ENCODE measurements at places on chromosomes 4 and X.

GRCh38 chr4:28482580-28483270, 1622.1 kb downstream of the STIM2 start:
- DNase-seq = no peak

GRCh38 chr4:149062997-149063396, 620.8 kb upstream of the NR3C2 start:
- DNase-seq = no peak

GRCh38 chr4:163048447-163048846, 118.2 kb downstream of the NAF1 start:
- DNase-seq = peak; percentile 19

GRCh38 chrX:70470850-70471289, 26.2 kb downstream of the DLG3 start:
- DNase-seq = no peak

DNA sequence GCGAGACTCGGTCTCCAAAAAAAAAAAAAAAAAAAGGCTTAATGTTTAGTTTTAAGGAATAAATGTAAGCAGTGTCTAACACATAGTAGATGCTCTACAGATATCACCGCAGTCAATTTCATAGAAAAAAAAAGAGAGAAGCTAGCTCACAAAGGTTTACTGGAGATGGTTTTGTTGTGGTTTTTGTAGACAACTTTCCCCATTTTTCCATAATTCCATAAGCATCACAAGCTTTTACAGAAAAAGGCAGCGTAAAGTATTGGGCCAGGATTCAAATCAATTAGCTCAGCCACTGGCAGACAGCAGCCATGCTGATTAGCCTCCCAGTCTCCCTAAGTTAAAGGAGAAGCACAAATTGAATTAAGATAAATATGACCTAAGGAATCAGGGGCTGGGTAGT, 1.5 kb downstream of the GRSF1 start:
- DNase-seq = peak; percentile 17

DNA sequence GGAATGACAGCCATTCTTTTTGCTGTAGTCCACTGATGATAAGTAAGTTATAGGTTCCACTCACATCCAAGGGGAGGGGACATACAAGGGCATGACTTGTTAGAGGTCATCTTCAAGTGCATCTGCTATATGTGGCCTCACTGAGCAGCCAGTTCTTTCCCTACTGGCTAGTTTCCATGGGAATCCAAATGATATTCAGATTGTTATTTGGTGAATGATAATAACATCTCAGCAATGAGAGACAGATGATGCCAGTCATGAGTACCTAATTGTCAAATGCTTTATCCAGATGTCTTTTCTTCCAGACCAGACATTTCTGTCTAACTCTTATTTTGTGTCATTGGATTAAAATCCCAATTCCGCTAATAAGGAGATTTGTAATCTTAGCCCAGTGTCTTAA, 460.4 kb upstream of the BOD1L1 start:
- DNase-seq = no peak

DNA sequence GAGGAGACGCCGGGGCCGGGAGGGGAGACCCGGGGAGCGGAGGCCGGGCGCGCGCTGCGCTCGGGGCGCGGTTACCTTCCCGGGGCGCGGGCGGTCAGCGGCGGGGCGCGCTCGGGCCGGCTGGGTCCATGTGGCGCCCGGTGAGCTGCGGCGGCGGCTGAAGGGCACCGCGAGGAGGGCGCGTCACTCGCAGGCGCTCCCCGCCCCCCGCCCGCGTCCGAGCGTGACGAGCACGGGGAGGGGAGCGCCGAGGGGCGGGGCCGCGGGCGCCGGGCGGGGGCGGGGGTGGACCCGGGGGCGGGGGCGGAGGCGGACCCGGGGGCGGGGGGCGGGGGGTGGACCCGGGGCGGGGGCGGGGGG, at the start of gene CPLX1:
Gene CPLX1 (minus strand): TSS at position 159 of the 360 bp plus-strand sequence. CDS start 1,607 bp downstream, outside the sequence.
- no peak for DNase-seq

- DNase-seq = no peak
These were observed 79.6 kb upstream of the LRPAP1 start for GRCh38 chr4:3611778-3612177.

GRCh38 chr4:85218756-85219155, 252.3 kb upstream of the WDFY3 start:
- no peak for DNase-seq

- no peak for DNase-seq
These were observed 574.6 kb downstream of the RAPGEF2 start for GRCh38 chr4:159677521-159677920.

- no peak for DNase-seq
These were observed 189.3 kb upstream of the NOCT start for GRCh38 chr4:138826322-138826721.

GRCh38 chrX:121671649-121672048, 624.2 kb downstream of the GLUD2 start:
- DNase-seq = no peak

DNA sequence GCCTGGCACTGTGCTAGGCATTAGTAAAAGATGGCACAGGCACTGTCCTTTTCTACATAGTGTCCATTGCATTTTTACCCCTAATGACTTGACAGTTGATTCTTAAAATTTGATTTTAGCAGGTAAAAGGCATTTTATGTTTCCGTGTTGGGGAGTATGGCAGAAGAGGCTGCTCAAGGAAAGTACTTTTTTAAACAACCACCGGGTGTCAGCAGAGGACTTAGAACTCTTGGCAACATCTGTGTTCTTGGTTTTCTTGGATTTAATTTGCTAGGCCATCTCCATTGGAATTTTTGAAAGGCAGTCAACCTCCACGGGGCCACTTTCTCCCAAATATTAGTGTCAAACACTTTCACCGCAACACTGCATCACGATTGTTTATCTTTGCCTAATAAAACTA, 102.9 kb downstream of the TSPAN7 start:
- DNase-seq = peak; percentile 38

DNA sequence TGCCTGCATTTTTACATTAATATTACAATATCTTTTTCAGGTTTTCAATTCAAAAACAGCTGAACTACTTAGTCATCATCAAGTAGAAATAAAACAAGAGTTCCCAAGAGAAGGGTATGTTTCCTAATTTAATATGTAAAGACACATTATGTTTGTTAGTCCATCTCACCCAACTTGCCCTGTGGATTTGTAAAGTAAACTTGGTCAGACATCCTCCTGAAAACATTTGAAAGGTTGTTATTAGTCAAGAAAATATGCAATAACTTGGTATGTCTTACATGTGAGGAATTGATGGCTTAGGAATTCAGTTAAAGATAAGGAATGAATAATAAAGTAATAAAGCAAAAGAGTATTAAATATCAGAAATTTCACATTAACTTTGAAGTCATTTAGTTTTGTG, 12.2 kb downstream of the GK start:
- DNase-seq = no peak

DNA sequence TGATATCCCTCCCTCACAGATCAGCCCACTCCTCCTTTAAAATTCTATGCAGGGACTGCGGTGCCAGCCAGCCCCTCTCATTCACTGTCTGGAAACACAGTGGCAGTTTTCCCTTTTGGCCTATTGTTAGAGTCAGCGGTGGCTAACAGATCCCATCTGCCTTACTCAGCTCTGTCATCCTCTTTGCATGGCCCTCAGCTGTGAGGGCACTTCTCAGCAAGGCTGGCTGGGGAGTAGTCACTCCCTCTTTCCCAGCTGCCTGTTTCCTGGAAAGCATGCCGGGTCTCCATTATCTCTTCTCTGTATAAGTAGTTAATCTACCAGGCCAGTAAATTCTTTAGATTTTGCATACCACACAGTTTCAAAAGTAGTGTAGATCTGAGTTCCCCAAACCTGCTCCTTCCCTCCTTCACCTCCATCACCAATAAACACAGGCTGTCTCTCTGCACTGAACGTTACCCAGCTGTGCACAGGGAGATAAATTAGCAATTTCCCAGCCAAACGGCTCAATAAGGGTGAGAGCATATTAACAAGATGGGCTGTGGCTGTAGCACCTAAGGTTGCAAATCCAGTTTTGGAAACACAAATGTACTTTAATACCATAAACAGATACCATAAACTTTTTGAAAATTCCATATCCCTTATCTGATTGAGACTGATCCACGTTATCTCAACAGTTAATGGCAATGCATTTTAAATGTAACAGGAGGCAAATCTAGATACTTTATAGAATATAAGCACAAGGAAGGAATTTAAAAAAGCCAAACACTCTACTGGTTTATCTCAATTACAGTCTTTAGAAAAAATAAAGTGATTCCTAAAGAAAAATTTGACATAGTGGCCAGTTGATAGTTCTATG, 229.3 kb downstream of the ANKRD50 start:
- DNase-seq = peak; percentile 27

GRCh38 chr4:153154007-153154975, 50.0 kb upstream of the TRIM2 start:
- peak; percentile 45 for DNase-seq
